ENCODE measurements at places on chromosomes 5 and 9.

GRCh38 chr9:123562844-123563346 is 206.9 kb downstream of the CRB2 start:
- no peak for DNase-seq

- no peak for DNase-seq
These were observed 626.5 kb downstream of the PDE4D start for GRCh38 chr5:59267033-59267432.

DNA sequence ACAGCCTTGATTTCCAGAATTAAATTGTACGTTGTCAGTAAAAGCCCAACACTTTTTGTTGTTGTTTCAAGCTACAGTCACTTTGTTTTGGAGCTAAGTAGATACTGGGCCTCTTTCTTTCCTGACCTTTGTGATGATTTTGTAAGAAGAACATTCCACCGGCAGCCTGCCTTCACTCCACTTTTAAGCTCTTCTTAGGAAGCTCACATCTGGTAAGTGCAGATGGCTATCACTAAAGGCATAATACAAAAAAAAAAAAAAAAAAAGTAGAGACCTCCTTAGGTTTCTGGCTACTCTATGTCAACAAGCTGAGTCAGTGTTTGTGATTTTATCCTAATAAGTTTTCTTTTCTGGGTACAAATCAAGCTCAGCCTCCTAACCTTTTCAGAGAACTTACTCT is 1922.1 kb upstream of the WWC1 start:
- no peak for DNase-seq

- no peak for DNase-seq
These were observed 78.9 kb upstream of the PAPPA start for GRCh38 chr9:116074658-116075057.

- no peak for DNase-seq
These were observed 46.0 kb upstream of the SRFBP1 start for GRCh38 chr5:121915765-121916164.

DNA sequence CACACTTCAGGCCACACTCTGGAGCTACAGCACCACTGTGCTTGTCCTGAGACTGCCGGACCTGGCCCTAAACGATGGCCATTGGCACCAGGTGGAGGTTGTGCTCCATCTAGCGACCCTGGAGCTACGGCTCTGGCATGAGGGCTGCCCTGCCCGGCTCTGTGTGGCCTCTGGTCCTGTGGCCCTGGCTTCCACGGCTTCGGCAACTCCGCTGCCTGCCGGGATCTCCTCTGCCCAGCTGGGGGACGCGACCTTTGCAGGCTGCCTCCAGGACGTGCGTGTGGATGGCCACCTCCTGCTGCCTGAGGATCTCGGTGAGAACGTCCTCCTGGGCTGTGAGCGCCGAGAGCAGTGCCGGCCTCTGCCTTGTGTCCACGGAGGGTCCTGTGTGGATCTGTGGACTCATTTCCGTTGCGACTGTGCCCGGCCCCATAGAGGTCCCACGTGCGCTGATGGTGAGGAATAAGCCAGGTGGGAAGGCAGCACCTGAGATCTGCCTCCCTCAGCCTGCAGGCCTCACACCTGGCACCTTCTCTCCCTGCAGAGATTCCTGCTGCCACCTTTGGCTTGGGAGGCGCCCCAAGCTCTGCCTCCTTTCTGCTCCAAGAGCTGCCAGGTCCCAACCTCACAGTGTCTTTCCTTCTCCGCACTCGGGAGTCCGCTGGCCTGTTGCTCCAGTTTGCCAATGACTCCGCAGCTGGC is 14.7 kb downstream of the CRB2 start:
- no peak for DNase-seq

DNA sequence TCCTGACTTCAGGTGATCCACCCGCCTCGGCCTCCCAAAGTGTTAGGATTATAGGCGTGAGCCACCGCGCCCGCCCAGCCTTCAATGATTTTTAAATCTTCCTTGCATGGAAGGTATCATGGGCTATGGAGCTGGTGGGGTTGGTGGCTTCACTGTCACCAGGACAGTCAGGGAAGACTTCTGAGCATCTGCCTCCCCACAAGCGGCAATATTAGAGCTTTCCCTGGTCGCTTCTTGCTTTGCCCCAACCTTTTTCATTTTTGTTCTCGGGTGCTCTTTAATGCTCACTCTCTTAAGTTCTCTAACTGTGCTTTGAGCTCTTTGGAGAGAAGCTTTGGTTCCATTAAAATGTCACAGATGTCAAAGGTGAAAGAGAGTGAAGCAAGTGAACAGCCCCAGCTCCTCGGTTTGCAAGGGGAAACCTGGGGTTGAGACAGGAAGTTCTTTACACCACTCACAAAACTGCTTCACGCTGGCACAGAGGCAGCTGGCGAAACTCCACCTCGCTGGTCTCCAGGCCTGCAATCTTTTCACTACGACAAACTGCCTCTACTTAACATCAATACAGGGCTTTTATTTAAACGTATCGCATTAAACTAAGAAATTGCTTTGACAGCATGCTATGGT is 142.5 kb upstream of the RETREG1 start:
- DNase-seq = no peak

- DNase-seq = no peak
These were observed 851 bp upstream of the EEIG1 start for GRCh38 chr9:127981559-127982121.

DNA sequence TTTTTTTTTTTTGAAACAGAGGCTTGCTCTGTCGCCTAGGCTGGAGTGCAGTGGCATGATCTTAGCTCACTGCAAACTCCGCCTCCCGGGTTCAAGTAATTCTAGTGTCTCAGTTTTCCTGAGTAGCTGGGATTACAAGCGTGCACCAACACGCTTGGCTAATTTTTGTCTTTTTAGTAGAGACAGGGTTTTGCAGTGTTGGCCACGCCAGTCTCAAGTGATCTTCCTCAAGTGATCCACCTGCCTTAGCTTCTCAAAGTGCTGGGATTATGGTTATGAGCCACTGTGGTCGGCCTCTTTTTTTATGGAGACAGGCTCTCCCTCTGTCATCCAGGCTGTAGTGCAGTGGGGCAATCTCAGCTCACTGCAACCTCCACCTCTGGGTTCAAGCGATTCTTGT is 82.9 kb downstream of the RAB24 start:
- no peak for DNase-seq

DNA sequence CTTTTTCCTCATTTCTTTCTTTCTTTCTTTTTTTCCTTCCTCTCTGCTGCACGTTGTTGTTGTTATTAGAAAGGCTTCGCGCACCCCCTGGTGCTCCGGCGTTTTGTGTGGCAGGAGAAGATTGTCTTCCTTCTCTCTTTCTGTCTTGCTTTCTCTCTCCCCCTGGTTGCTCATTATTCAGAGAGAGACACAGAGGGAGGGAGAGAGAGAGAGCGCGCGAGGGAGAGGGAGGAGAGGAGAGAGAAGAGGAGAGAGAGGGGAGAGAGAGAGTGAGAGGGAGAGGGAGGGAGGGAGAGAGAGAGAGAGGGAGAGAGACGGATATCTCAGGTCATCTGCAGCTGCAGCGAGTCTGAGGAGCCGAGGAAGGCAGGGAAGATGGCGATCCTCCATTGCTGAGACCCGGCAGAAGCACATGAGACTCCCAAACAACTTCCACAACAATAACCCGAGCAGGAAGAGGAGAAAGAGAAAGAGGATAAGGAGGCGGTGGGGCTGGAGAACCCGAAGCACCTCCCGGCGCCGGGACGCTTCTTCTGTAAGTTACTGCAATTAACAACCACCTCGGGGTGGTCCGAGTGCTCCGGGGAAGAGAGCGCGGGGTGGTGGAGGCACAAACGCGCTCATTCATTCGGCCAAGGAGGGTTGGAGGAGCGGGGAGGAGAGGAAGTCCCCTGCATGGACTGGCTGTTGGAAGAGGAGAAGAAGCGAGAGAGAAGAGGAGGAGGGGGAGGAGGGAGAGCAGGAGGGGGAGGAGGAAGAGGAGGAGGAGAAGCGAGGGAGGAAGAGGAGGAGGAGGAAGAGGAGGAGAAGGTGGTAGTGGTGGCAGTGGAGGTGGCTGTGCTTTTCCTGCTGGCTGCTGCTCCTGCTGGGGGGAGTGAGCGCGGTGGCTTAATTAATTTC is at the start of gene ZNF462:
TSS of gene ZNF462 (plus strand) at position 346 of the 900 bp plus-strand sequence. CDS start 60,218 bp downstream, outside the sequence.
- DNase-seq = no peak

- no peak for DNase-seq
These were observed 245.7 kb upstream of the SLC30A5 start for GRCh38 chr5:68848091-68848490.

DNA sequence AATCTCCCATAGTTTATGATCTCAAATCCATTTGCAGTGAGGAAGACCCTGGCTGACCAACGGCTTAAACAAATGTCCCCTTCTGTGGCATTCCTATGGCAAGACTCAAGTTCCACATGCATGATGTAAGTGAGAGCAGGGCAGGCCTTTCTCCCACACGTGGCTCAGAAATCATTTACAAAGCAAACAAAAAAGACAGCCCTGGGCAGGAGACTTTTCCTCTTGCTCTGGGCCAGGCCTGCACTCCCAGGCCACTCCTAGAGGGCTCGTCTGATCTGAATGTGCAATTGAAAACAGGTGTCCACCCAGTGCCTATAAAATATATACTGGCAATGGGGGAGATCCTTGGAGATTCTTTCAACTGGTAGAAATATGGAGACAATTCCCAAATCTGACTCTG is 123.1 kb downstream of the DMRT2 start:
- no peak for DNase-seq

DNA sequence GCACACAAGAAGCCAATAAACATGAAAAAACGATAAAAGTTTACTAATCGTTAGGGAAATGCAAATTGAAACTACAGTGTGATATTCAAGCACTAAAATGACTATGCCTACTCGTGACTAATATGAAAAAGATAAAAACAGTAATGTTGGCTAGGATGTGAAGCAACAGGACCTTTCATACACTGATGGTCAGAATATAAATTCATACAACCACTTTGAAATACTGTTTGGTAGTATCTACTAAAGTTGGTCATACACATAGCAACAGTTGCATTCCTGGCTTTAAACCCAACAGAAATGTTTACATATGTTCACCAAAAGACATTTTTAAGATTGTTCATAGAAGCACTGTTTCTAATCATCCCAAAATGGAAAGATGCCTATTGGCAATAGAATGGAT is 24.3 kb downstream of the FBXO38 start:
- no peak for DNase-seq

DNA sequence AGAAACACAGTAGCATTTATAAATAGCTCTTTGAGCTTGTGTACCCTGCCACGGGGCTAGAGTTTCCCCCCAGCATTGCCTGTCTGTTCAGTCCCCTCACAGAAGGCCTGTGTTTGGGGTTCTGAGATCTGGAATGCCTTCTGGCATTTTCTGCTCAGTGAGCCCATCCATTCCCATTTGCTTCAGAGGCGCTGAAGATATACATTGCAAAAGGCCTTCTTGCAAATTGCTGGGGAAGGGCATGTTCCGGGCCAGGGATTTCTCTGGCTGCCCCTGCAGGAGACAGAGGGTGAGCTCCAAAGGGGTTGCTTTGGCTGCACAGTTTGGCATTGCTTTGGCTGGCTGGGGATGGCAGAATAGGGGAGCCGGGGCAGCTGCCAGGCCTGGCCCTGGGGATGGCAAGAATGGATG is 308.4 kb downstream of the MSX2 start:
- DNase-seq = no peak

- no peak for DNase-seq
These were observed 229.9 kb downstream of the GNA14 start for GRCh38 chr9:77418226-77418625.

DNA sequence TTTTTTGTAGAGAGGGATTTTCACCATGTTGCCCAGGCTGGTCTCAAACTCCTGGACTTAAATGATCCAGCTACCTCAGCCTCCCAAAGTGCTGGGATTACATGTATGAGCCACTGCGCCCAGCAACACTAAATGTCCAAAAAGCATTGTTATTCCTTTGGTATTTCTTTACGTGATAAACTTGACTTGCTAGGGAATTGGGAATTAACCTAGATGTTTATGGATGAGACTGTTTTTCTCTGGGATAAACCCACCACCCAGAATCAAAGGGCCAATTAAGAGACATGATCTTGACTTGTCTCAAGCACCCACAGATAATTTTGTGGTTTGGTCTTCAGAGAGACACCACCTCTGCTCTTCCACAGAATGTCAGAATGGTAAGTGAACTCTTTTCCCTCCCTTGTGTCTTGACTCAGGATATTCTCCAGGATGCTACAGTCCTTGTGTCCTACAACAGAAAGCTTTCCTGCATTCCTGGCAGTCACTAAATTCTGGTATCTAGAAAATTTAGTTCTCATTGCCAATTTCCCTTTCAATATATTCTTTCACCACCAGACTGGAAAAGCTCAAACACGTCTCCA is 55.7 kb downstream of the ALDH1A1 start:
- no peak for DNase-seq

DNA sequence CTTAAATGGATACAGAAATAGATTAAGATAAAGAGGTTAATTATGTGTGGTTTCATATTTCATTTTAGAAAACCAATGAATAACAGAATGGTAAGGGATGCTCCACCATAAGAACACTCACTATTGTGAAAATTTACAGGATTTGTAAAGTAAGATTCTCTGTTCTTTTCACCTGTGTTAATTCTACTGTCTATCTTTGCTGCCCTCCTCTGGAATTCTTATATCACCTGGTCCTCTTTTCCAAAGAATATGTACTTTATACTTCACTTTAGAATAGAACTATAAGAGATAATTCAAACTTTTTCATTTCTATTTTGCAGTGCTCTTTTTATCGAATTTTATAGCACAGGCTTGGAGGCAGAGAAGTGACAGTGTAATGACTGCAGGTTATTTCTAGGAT is 213.4 kb downstream of the LURAP1L start:
- DNase-seq = no peak

DNA sequence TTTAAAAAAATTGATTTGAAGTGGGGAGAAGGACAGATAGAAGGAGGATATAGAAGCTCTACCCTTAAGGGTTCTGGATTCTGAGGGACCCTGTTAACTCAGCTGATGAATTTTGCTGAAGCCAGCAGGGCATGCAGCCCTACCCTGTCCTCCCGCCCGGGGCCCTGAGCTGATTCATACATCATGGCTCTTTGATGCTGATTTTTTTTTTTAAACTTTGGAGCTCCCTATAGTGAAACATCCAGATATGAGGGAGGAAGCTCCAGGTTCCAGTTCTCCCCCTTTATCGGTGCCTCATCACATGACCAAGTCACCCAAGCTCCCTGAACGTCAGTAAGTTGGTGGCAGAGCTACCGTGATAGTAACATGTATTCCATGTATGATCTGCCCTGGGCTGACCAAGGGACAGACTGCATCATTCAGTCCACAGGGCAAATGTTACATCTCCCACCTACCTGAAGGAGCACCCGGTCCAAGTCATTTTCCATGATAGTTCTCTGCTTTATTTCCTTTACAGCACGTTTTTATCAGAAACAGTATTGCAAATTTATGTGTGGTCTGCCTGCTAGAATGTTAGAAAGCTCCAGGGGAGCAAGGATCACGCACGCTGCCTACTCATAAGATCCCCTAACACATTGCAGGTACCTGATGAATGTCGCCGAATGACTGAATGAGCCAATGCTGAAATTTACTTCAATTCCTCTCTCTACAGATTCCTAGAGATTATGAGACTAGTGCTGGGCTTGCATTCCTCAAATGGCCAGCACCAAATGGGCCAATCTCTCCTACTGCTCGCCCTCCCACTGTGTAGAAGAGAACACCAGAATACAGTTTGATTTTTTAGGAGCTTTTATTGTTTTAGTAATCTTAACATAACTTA is 25.9 kb downstream of the SPARC start:
- no peak for DNase-seq
